Central memory CD4-positive, alpha-beta T cell (primary cell): ENCODE measurements at places on chromosomes 5 and 9.

GRCh38 chr9:74753650-74754049, 134.1 kb downstream of the TRPM6 start:
- DNase-seq, result no peak

GRCh38 chr5:94700592-94700991, 82.1 kb downstream of the SLF1 start:
- DNase-seq, result no peak

- DNase-seq, result no peak
These were observed 136.3 kb downstream of the TENT4A start for GRCh38 chr5:6849316-6850105.

GRCh38 chr5:115787426-115787825, 29.0 kb downstream of the CDO1 start:
- no peak for DNase-seq

DNA sequence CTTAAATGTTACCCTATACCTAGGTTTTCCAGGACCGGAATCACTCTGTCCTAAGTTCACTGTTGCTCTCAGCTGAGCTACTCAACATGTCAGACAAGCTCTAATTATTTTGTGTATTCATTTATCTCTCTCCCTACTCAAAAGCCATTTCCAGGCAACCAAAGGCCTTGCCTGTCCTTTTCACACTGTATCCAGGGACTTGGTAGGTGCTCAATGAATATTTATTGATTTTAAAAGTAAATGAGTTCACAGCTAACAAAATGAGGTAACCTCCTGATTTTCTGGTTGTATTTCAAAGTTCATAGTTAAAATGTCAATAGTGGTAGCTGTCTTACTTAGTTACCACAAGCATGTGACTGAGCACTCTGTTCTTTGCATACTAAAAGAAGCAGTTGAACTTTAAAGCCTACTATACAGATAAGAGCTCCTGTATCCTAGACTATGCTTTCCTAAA, 522.2 kb downstream of the ACTL7B start:
- no peak for DNase-seq

DNA sequence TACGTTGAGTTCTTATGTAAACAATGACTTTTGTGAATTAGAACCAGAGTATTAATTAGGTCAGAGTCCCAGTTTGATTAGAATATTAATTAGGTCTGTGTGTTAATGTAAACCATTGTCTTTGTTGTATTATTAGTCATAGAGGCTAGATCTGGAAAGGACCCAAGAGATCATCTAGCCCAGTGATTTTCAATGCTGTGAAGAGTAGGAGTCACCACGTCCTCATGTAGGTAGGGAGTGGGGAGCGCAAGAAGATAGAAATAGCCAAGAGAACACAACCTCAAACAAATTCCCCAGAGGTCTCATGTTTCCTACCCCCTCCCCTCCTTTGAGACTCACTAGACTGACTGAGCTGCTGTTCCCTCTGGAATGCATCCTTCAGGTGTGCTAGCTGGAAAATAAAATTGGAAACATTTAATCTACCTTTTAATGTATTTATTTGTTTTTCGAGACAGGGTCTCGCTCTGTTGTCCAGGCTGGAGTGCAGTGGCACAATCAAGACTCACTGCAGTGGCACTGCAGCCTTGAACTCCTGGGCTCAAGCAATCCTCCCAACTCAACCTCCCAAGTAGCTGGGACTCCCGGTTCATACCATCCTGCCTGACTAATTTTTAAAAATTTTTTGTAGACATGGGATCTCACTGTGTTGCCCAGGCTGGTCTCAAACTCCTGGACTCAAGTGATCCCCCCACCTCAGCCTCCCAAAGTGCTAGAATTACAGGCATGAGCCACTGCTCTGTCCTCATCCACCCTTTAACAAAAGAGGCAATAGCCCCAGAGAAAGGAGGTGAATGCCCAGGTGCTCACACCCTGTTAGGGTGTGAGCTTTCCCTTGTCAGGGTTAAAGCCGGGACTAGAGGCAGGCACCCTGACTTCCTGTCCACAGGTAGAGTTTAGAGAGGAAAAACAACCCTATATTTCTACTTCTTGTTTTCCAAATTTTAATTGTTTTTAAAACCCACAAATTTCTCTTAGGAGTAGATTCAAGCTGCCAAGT, 92.9 kb downstream of the INIP start:
- no peak for DNase-seq

GRCh38 chr5:149683964-149684363, 46.1 kb upstream of the PPARGC1B start:
- no peak for DNase-seq

DNA sequence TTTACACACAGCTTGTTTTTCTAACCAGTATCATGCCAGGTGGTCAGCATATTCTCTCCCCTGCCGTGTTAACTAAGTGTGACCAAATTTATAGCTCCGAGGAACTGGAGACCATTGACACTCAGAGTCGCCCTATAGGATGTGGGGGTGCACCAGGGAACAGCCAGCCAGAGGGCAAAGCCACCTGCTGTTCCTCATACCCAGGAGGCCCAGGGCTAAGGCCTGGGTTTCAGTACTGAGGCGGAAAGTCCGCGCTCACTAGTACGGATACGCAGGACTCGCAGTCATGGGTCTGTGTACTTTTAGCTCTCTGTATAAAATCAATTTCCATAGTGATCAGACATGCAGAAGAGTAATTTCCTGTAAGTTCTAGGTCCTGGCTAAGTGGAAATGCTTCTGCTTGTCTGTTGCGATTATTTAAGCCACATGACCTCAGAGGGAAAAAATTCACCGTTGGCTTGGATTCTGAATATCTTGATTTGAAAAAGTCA, 247.0 kb downstream of the AOPEP start:
- DNase-seq, result no peak

DNA sequence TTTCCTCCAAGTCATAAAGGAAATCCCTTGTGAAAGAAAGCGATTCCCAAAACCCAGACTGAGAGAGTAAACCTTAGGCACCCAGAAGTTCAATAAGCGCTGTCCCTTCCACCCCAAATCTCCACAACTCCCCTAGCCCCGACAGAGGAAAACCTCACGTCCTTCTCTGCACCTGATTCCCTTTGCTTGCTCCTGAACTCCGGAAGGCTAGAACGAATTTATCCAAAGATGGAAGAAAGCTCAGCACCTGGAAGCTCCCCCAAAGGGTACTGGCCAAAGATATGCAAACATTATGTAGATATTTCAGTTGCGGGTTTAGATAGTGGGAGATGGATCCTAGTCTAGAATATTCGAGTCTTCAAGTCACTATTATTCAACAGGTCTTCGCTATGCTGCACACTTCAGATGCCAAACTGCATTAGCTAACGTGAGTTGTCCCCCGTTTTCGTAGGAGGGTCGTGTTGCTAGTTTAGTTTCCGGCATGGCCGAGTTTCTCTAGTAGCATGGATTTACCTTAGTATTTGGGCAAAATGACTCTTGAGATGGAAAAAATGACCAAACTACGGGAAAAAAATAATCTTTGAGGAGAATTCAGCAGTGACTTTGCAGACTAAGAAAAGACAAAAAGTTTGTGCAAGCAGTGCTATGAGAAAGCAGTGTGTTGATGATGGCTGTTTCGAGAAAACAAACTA, 27.7 kb downstream of the NR2F1 start:
- DNase-seq, result no peak

- DNase-seq, result no peak
These were observed 188.9 kb downstream of the SPOCK1 start for GRCh38 chr5:137310051-137310730.

DNA sequence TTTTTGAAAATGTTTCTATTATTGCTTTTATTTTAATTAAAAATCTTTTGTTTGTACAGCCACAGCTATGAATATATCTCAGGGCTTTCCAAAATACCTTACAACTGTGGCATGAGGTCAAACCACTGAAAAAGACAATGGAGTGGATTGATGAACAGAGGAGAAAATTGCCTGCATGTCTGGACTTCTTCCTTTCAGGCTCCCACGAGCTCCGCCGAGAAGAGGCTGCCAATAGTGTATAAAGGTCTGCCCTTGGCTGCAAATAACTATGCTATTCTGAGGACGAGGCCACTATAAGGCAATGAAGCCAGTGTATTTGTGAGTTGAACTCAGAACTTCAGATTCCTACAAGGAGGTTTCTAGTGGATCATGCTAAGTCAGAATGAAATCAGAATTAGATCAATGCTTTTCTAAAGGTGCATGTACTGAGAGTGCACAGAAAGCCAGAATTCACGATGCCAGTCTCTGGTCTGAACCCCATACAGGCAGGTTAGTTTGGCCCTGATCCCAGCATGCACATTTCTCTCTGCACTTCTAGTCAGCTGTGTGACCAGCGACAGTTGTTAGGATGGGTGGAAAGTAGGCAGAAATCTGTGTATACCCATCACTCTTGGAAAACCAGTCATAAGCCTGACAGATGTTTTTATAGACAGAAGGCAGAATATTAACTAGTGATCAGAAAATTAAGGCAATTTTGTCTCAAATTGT, 42.7 kb upstream of the PLPP1 start:
- no peak for DNase-seq

- no peak for DNase-seq
These were observed 247.8 kb downstream of the PBX3 start for GRCh38 chr9:125995006-125995405.

- peak; percentile 47 for DNase-seq
These were observed 50.2 kb upstream of the IL31RA start for GRCh38 chr5:55800924-55801323.

GRCh38 chr9:78902051-78902450, 605.1 kb downstream of the PSAT1 start:
- DNase-seq, result no peak

- no peak for DNase-seq
These were observed 191.0 kb downstream of the NTRK2 start for GRCh38 chr9:84860249-84861115.

DNA sequence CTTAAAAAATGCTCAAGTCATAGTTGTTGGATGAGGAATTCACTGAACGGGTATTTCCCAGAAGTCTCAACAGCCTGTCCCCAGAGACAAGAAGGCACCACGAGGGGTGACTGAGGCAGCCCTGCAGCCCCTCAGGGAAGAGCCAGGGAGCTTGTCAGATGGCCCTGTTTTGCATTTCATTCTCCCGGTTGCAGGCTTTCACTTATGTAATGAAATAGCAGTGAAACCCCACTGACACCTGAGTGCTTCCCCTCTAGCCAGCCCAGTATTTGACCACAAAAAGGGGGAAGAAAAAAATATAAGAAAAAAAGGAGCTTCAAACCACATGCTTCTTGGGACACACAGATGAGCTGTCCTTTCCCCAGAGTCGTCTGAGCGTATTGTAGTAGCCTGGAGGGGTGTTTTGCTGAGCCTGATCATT, 75.3 kb upstream of the IL12B start:
- no peak for DNase-seq

DNA sequence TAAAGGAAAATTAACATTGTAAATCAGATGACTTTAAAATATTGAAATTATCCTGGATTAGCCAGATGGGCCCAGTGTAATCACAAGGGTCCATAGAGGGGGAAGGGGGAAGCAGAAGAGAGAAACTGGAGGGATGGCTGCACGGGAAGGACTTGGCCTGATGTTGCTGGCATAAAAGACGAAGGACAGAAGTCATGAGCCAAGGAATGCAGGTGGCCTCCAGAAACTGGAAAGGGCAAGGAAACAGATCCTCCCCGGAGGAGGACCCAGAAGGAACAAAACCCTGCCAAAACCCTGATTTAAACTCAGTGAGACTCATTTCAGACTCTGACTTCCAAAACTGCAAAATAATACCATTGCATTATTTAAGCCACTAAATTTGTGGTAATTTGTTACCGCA, 100.2 kb downstream of the ADAMTS2 start:
- no peak for DNase-seq

DNA sequence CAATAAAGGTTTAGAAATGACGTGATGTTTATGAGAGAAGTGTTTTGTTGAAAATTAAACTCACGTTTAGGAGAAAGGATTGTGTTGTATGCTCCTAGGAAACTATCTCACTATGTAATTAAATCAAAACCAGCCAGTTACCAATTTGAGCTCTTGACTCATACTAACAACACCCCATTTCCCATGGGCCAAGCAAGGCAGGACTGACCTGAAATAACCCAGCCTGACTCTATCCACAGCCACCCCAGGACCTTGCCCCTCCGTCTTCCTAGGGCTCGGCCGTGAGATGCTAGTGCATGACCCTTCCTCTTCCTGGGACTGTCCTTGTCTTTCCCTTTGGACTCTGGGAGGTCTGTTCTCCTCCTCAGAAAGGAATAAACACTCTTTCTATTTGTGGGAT, 16.4 kb downstream of the TLR4 start:
- DNase-seq, result no peak

DNA sequence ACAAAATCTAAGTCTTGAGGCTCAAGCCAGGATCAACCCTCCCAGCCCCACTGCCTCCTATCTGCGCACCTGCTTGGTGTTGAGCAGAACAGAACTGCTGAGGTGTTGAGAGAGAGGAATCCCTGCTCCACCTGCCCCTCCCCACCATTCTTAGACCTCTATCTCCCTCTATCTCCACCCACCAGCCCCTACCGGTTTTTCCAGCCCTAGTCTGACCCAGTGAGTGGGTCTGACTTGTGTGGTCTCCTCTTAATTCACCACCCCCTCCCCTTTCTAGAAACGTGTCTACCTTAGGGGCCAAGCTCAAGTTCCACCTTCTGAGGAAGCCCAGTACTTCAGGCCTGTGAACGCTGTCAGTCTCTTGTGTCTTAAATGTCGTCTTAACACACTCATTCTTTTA, 93.7 kb downstream of the ARHGAP26 start:
- no peak for DNase-seq

DNA sequence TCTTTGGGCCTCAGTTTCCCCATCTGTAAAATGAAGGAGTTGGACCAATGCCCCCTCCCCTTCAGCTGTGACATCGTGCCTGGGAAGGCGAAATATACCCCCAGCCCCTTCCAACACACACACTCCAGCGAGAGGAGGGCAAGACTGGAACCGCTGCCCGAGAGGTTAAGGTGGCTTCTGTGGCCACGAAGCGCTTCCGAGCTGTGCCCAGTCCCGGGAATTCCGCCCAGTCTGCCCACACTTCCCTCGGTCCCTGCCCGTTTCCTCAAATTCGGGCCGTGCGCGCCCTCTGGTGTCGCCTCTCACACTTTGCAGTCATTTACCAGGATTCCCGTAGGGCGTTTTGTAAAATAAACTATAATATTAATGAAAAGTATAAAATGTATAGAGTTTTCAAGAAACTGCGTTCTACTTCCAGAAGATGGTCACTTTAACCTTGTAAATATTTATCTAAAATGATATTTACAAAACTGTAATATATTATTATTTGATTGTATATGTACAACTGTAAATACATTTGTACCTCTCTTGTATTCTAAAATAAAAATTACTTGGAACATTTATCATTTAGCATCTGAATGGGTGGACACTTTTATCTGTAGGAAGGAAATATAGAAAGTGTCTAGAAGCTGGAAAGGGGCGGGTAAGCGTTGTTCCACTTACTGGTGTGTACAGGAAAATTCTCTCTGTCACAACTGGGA, 11.0 kb upstream of the EXOSC2 start:
- DNase-seq, result peak; percentile 37

GRCh38 chr9:89723469-89724100, 118.8 kb downstream of the GADD45G start:
- no peak for DNase-seq
